ENCODE measurements at places on chromosomes 3 and 15. TPM values are rescaled to one million over a fixed set of nuclear protein-coding genes. Genes with fewer than 3 reads are reported as not detected.

DNA sequence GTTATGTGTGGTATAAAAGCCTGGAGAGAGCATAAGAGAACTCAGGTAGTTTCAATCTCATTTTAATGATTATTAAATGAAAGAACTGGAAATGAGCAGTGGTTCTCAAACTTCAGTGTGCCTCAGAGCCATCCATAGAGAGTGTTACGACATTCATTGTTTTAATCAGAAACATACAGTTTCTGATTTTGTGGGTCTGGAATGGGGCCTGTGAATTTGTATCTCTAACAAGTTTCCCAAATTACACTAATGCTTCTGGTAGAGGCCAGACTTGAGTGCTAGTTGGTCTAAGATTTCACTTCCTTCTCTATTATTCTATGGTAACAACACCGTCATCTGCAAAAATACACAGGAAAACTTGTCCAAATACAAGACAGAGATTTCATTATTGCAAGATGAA is 292.0 kb upstream of the NECTIN3 start:
- DNase-seq = no peak

- DNase-seq = peak; percentile 83
Measured at GRCh38 chr3:4994823-4995499, 15.7 kb downstream of the BHLHE40 start.

GRCh38 chr3:188316021-188316722 is 162.2 kb downstream of the LPP start:
- DNase-seq = no peak

Gene PHLDB2
- 28.0 TPM for polyA plus RNA-seq

DNA sequence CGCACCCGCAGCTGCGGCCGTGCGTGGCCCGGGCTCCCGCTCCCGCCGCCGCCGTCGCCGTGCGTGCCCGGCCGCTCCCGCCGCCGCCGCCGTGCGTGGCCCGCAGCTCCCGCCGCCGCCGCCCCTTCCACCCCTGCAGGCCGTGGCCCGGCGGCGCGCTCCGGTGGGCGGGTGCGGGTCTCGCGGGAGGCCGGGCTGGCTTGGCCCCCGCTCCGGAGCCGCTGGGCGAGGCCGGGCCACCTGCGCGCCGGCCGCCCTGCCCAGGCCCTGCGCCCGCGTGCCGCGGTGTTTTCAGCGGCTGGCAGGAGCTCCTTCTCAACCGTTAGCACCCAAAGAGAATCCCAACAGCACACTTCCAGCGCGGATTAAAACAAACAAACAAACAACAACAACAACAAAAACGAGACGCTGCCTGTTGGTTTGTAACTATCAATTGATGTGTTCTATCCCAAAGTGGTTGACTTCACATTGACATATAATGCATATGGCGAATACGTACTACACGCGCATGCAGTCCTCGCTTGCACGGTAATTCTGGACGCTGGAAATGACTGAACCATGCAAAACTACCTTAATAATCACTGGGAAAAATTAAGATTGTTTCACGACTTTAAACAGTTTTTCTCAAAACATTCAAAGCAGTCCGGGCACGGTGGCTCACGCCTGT is 113.7 kb upstream of the GOLGA8J start:
- DNase-seq = peak; percentile 39
